ENCODE measurements at places on chromosomes 16 and 17.

DNA sequence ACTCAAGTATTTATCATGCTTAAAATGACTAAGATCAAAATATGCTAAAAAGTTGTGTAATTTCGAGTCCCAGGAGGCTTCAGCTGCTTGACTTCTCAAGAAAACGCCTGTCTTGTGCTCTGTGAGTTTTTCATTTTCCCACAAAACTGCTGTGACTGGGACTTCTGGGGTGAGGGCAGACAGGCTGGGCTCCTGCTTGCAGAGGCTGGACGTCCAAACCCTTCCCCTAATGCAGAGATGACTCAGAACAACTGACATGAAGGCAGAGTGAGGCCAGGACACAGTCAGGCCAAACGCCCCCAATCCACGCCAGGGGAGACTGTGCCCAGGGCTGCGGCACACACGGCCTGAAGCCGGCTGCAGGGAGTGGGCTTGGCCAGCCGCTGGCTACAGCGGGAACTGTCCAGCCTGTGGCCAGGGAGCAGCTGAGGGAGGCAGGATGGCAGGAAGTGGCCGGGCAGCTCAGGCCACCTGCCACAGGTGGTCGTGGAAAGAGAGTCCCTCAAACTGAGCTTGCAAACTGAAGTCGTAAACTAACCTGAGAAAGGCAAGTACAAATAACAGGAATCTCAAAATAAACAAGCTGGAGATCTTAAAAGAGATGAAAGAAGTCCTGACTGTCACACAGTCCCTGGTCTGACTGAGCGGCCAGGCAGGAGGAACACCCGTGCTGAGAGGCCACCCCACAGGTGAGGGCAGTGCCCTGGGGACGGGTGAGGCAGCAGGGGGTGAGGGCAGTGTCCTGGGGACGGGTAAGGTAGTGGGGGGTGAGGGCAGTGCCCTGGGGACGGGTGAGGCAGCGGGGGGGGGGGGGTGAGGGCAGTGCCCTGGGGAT, 21.3 kb upstream of the HEXD start:
- DNase-seq: no peak

DNA sequence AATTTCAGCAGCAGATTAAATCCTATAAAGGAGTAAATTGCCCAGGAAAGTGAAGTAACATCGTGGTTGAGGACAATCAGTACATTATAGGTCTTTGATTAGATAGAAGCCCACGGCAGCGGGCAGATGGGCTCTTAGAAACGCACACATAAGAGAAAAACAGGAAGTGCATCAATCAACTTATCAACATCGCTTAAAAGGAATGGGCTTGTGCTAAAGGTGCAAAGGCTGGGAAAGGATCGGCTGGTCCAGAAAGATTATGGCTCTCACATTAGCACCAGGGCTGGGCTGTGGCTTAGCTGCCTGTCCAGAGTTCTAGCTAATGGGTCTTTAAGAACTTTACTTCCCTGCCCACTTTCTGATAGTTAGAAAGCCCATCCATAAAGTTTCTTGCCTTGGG, 292.0 kb upstream of the TNRC6C start:
- DNase-seq: no peak

DNA sequence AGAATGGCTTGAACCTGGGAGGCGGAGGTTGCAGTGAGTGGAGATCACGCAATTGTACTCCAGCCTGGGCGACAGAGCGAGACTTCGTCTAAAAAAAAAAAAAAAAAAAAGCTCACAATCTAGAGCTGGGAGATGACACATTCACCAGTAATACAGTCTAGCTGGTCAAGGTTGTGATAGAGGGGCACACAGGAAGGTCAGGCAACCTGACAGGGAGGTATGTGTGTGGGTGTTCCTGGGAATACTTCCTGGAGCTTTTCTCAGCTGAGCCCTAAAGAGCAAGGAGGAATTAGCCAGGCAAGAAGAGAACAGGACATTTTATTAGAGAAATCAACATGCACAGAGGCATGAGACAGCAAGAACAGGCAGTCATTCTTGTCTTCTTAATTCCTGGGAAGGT, 216.7 kb downstream of the SHISA9 start:
- DNase-seq: no peak

DNA sequence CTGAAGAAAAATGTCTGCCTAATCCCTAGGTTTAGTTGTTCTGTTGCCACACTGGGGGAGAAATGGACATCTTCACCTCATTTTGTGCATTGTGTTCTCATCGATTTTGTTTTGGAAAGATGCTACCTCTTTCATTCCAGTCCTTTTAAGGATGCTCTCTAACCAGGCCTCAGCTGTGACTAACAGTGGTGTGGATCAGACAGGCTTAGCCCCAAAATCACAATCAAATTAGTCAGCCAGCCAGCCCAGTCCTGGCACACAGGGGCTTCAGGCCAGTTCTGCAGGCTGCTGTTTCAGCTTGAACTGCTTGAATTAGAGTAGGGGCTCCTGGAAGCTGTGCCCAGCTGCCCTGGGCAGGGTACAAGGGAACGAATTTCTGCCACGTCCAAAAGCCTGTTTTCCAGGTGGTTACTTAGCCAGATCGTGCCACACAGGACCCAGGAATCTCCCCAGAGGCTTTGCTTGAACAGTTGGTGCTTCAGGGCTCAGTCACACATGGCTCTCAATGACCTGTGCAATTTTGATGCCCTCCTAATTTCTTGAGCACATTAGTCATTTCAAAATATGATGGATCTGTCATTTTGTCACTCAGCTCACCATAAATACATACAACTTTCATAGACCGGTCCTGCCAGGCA, 60.7 kb downstream of the CLEC16A start:
- DNase-seq: no peak

- peak; percentile 76 for DNase-seq
These were observed 199.1 kb downstream of the KATNIP start for GRCh38 chr16:27748868-27749546.

GRCh38 chr16:747978-748746, 7.4 kb upstream of the CIAO3 start:
- DNase-seq: no peak

DNA sequence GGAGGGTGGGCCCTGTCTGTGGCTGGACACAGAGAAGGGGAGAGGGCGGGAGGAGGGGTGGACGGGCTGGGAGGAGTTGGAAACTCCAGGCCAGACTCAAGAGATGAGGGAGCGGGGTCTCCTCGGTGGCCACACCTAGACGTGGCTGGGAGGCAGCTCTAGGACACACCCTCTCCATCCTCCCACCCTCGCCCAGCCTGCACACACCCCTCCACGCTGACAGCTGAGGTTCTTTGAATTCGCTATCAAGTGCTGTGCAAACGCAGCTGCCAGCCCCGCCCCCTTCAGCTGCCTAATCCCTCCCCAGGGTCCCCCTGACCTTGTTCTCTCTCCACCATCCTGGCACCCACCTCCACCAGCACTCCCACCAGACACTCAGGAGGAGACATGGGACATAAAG, 48.7 kb downstream of the DNAH17 start:
- DNase-seq: no peak

DNA sequence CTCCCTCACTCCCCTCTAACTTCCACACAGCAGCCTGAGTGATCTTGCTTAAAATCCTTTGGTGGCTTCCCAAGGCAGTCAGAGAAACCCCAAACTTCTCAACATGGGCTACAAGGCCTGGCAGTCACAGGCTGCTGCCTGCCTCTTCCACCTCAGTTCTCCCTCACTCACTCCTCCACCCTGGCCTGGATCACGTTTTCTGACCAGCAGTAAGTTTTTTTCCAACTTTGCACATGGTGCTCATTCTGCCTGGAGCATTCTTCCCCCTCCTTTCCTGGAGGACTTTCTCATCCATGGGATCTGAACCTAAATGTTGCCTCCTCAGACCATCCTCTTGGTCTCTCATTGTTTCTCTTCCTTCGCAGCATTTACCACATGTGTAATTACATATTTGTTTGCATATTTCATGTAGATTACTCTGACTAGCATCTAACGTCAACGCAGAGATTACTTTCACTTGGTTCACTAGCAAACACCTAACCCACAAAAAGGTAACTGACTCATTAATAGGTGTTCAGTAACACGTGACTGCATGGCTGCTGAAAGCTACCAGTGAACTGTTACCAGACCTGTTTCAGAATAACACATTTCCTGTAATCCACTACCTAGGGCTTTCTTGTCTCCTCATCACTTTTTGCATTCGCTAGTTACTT, 17.1 kb downstream of the GNA13 start:
- DNase-seq: peak; percentile 78

DNA sequence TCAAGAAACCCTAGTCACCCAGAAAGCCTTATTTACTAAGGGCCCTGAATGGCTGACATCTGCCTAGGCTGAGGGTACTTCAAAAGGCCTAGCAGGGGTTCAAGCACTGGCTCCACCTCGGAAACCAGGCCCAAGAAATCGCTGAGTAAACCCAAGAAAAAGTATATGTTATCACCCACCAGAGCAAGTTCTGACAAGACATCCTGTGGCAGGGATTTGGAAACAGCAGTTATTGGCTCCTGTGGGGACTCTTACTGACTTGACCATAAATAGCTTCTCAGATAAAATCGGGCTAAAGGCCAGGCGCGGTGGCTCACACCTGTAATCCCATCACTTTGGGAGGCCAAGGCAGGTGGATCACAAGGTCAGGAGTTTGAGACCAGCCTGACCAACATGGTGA, 12.2 kb downstream of the ATP6V0D1 start:
- DNase-seq: no peak

DNA sequence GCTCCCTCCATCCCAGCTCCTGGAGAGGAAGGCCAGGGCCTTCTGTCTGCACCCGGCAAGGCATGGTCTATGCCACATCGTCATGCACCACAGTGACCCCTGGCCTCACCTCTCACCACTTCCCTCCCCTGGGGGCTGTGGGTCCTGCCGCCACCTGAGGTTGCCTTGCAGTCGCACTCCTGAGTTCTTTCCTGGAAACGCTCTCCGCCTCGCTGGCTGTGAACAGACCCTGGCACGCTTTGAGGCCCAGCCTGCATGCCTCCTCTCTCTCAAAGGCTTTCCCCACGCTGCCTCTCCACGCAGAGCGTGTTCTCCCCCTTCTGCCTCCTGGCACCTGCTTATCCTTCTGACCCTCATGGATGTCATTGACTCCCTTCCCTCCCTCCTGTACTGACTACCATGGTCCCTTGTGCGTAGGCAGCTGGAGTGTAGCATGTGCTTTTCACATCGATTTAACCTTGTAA, 45.4 kb downstream of the SEC14L1 start:
- peak; percentile 13 for DNase-seq

DNA sequence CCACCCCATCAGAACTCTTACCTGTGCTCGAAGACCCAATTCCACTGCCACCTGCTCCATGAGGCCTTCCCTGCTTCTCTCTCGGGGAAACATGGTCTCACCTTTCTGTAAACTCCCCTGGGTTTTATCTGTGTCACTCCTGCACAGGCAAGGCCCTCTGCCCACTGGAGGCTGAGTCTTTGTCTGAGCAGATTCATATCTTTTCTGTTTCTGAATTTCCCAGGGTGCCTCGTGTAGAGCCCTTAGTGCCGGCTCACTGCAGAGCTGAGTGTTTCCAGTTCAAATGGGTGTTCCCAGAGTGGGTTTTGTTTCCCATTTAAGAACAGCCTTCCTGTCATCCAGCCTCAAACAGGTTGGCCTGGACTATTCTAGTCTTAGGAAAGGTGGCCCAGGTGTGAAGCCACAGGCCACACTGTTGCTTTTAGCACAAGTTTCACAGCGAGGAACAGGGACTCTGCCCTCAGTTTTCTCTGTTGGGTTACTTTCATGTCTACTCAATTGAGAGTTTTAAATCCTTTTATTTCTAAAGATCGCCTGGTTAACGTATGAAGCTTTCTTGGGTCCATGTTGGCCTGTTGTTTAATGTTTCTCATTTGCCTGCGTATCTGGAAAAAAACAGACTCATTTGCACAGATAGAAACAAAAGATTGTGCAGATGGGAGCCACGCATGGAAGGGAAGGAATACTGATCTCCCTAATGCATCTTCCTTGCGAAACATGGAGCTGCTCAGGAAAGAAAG, 228.7 kb downstream of the MSI2 start:
- no peak for DNase-seq

GRCh38 chr16:31561426-31562233, 33.9 kb downstream of the AHSP start:
- DNase-seq: no peak

DNA sequence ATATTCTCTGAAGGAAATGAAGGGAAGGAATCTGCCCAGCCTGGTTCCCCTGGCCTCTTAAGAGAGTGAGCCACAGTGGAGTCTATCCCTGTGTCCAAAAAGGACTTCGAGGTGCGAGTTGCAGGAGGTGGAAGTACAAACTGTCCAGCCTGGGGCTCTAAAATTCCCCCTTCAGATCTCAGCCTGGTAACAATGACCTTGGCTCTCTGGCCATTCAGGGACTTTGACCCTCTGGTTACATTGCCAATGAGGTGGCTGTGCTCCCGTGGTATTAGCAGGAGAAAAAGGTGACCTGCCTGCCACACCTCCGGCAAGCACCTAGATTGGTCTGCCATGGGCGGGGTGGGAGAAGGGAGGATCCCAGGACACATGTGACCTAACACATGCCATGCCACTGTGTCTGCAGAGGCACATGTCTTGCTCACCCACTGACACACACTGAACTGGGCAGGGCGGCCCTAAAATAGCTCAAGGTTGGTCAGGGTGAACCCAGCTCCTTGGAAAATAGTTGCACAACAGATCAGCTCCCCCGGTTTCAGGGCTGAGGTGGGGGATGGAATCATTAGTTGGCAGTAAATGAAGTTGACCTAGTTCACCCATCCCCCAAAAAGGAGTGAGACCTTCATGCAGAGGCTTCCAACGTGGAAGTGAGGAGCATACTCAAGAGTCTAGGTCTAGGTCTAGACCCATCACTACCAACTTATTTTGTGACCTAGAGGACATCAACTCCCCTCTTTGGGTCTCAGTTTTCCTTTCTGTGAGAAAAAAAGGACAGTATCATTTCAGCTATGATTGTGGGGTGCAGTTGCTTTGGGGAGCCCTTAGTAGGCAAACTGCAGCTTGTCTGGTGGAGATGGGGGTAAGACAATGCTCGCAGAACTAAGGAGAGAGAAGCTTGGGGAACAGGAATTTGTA, 2.2 kb downstream of the NR1D1 start:
- DNase-seq: no peak

GRCh38 chr16:84726079-84726668, 26.4 kb downstream of the USP10 start:
- peak; percentile 66 for DNase-seq

DNA sequence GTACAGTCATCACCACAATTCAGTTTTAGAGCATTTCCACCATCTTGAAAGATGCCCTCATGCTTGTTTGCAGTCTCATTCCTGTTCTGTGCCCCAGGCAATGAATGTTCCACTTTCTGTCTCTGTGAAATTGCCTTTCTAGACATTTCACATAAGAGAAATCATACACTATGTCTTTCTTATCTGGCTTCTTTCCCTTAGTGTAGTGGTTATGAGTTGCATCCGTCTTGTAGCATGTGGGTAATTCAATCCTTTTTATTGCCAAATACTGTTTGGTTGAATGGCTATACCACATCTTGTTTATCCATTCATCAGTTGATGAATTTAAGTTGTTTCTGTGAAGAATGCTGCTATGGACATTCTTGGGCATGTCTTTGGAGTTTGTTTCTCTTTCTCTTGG, 132.5 kb upstream of the PLCG2 start:
- DNase-seq: no peak

GRCh38 chr17:71461498-71462169, 659.2 kb upstream of the SOX9 start:
- no peak for DNase-seq

Measured in germinal center (tissue), 1 donor.